ENCODE measurements at places on chromosomes 3 and 15.

- peak; percentile 41 for DNase-seq
These were observed 64.7 kb upstream of the ACAD9 start for GRCh38 chr3:128814519-128815317.

- DNase-seq: no peak
These were observed 229.2 kb downstream of the ZNF621 start for GRCh38 chr3:40753951-40754350.

DNA sequence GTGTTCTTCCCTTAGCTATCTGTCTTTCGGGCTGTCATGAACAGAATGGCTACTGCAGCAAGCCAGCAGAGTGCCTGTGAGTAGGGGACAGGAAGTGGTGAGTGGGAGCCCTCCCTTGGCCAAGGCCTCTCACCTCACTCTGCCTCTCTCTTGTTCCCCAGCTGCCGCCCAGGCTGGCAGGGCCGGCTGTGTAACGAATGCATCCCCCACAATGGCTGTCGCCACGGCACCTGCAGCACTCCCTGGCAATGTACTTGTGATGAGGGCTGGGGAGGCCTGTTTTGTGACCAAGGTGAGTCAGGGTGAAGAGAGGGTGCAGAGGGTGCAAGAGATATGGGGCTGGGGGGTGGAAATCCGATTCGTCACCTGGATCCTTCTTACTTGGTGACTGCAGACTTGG lies 3.0 kb downstream of the DLL4 start:
- peak; percentile 38 for DNase-seq

- DNase-seq: no peak
These were observed 401 bp downstream of the RAMAC start for GRCh38 chr15:82986442-82986780.

GRCh38 chr3:42118762-42119361 lies 27.7 kb downstream of the TRAK1 start:
- peak; percentile 51 for DNase-seq

- no peak for DNase-seq
These were observed 190.5 kb downstream of the KLHL25 start for GRCh38 chr15:85604194-85604593.

DNA sequence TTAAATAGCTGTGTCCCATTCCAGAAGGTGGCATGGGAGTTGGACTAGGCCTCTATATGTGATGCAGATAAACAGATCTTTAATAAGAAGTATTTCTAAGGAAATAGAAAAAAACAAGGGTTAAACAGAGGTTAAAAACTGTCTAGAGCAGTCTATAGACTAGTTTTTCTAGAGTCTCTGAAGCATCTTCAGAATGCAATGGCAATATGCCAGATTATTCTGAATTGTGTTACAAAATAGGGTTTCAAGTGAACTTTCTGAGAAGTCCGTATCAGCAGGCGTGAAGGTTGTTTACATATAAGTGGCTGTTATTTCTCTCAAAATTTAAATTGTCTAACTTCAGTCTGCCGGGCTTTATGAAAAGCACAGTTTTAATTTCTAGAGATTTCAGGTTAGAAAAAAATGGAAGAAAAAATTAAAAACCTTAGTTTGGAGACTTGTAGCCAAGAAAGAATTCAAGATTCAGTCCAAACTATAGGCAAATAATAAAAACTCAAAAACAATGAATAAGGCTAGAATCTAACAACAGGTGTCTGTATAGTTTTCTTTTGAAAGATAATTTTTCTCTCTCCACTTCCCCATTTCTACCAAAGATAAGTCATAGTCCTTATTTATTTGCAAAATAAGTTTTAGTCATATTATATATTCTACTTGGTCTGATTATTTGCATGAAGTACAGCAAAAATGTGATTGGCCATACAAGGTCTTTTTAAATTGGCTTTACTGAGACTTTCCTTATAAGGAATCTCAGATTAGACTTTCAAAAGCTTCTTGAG lies 55.2 kb downstream of the OSTN start:
- DNase-seq: no peak

DNA sequence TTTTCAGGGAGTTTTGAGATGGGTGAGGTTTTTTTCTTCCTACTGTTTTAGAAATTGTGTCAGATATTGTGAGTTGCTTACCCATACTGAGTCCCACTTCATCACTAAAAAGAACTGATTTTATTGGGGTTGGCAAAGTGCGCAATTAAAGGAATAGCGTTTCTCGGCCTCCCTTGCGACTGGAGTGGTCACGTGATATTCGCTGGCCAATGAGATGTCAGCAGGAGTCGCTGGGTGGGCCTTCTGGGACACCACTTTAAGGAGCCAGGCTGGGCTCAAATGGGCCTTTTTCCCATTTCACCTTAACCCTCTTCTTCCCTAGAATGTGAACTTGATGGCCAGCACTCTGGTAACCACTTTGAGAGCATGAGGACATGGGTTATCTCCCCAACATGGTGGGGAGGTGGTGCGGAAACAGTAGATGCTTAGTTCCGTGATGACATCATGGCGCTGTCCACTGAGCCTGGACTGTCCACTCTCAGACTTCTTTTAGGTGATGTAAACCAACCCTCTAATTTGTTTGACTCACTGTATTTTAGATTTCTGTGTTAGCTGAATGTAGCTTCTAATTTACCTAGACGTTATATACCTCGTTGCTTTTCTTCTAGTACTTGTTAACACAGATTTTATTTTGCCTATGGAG lies 13.2 kb upstream of the IQCF5 start:
- DNase-seq: no peak

DNA sequence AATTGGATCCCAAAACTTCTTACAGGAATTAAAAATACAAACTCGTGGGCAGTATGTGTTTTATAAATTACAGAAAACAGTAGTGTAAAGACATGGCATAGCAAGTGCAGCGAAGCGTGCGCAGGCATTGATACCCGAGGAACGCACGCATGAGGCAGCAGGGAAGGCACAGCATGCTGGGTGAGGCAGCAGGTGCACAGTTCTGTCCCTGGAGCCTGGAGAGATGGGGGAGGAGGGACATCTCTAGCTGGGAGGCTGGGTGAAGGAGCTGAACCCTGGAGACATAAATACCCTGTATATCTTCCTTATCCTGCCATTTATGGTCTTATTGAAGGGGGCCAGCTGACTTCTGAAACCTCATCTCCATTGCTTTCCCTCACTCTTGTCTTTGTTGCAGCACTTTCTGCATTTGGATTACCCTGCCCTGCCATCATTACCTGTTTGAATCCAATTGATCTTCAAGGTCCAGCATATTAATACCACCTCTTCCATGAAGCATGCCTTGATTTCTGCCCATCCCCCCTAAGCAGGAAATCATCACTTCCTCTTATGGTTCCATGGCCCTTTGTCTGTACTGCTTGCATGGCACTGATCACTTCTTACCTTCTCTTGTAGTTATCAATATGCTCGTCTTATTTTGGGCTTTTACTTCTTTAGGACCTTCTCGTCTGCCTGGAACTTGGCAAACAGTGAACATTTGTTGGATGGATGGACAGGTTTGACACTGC lies 20.5 kb downstream of the LPP start:
- no peak for DNase-seq

- no peak for DNase-seq
These were observed 25.0 kb downstream of the ADAM10 start for GRCh38 chr15:58724466-58724865.

DNA sequence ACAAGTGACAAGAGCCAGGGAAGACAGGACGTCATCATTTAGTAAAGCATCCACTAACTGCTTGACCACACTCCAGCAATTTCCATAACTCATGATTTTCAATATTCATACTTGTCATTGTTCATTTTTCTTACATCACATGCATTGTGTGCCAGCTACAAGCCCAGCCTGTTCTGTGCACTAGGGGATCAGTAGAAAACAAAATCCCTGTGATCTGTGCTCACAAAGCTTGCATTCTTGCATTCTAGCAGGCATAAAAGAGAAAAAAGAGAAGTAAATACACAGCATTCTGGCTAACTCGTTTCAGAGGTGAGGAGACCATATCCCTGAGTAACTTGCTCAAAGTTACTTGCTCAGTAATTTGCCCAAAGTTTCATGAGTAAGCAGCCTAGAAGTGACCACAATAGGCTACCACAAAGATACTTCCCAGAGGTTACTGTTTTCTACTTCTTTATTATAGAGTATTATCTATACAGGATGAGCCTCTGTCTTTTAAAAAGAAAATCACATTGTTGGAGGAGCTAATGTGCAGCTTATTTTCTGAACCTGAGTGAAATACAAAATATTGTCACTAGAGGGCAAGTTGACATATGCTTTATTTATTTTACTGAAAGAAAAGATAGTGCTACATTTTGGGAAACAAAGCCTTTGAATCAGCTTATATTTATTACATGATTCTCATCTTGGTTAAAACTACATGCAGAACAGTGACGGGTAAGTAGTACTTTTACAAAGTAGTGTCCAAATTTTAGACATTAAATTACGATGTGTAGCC lies 701.4 kb upstream of the LMCD1 start:
- DNase-seq: no peak

DNA sequence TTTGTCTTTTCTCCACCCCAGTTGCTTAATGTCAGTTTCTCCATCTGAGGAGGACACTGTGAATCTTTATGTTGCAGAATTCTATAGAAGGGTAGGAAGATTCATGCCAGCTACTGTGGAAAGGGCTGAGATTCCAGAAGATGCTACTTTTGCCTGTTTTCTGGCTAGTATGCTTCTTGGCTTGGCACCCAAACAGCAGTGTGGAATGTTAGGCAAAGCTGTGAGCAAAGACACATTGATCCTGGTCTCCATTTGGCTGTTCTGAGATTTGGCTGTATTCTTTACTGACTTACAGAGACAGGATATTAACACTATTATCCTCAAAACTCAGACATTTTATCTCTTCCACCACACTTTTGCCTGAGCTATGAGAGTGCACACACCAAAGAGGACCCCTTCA lies 39.3 kb downstream of the PDHB start:
- DNase-seq: no peak

DNA sequence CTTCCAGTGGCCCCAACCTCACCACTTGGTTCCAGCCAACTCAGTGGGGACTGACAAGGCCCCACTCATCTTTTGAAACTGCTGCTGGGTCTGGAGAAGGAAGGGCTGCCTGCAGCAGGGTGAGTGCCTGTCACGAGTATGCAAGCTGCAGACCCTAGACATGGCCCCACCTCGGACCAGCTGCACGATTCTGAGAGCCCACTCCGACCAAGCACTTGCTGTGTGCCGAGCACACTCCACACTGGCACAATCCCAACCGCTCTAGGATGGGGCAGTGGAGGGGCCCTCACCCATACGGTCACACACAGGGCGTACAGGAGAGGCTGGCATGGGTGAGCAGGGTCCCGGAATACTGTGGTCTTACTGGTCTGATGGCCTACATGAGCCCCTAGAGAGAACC lies 8.0 kb upstream of the PLXND1 start:
- peak; percentile 63 for DNase-seq

GRCh38 chr3:188052169-188053035 lies 101.6 kb upstream of the LPP start:
- peak; percentile 96 for DNase-seq

- no peak for DNase-seq
These were observed 39.8 kb upstream of the GMNC start for GRCh38 chr3:190902292-190902691.

DNA sequence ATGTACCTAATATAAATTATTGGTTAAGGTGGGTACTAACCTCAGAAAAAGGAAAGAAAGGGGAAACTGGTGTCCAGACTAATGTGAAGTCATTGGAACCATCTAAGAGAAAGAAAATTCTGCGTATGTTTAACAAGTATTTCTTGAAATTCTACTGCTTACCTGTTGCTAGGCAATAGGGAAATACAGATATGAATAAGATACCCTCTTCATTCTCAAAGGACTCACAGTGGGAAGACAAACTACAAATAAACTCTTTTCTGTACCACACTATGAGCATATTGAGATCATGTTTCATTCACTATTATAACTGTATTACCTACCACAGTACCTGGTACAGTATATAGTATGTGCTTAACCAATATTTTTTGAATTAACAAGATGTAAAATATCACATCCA lies 140.5 kb upstream of the MLF1 start:
- no peak for DNase-seq

Measured in right cardiac atrium (tissue), 5 donors.